ENCODE measurements at places on chromosomes 11 and 22.
A peak's percentile ranks its signal among the peaks of the same experiment; 100 is the strongest.

- DNase-seq: no peak
Measured at GRCh38 chr22:22449819-22450218, 58.7 kb downstream of the ZNF280B start.

GRCh38 chr22:24873226-24873625 lies 67.2 kb downstream of the SGSM1 start:
- no peak for DNase-seq

DNA sequence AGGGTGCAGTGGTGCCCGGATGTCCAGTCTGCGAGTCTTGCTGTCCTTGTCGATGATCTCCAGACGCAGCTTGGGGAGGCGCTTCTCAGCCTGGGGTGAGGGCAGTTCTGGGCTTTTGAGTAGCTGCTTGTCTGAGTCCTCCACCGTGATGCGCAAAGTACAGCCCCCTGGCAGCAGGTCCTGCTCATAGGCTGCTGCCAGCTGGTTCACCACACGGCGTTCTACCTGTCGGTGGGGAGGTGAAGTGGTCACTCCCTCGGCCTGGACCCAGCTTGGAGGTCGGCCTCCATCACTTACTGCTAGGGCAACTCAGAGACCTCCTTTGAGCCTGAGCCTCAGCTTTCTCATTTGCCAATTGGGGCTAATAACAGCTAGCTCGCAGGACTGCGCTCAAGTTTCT lies 49.4 kb upstream of the PHOX2A start:
- DNase-seq: no peak

DNA sequence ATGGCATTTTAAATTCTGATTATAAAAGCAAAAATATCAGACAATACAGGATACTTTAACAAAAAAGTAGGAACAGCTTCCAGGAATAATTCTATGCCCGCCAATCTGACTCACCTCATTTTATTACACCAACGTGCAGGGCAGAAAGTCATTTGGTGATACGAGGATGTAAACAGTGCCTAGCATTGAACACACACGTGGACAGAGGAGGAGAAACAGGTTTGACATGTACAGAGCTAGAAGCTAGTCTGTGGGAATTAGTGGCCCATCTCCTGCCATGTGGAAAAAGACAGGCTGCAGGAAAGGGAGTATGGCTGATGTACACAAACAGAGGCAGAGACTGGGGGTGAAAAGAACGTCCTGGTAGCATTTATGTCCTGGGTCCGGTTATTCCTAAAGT lies 9.0 kb upstream of the SPINDOC start:
- DNase-seq: no peak

GRCh38 chr22:45421349-45422055 lies 8.0 kb downstream of the RIBC2 start:
- DNase-seq: no peak

DNA sequence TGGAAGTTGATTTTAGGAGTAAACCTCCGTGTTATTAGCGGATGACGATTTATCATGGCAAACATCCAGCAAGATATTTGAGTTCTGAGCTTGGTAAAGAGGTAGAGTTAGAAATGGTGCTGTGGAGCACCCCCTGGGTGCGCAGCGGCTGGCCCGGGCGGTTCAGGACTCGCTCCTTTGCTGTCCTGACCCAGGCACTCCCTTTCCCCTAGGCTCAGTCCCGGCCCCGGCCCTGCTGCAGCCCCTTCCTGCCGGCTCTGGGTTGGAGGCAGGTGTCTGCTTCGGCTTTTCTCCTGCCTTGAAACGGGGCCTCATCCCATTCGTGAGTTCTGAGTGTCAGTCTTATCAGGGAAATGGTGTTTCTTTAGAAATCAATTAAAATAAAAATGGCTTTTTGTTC lies 33.4 kb downstream of the AP2A2 start:
- no peak for DNase-seq

DNA sequence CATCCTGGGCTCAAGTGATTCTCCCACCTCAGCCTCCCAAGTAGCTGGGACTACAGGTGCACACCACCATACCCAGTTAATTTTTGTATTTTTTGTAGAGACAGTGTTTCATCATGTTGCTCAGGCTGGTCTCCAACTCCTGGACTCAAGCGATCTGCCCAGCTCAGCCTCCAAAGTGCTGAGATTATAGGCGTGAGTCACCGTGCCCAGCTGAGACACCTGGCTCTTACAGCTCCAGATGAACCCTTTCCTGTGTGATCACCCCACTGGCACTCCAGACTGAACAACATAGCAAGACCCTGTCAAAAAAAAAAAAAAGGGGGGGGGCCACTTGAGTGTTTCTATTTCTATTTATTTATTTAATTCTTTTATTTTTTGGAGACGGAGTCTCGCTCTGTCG lies 1.0 kb upstream of the ADSL start:
- DNase-seq: peak; percentile 39

GRCh38 chr22:25057013-25057881 lies 104.7 kb downstream of the KIAA1671 start:
- DNase-seq: peak; percentile 84

GRCh38 chr22:17665854-17666253 lies 27.3 kb downstream of the BCL2L13 start:
- DNase-seq: no peak

GRCh38 chr11:17633279-17633986 lies 85.9 kb upstream of the MYOD1 start:
- DNase-seq: no peak

DNA sequence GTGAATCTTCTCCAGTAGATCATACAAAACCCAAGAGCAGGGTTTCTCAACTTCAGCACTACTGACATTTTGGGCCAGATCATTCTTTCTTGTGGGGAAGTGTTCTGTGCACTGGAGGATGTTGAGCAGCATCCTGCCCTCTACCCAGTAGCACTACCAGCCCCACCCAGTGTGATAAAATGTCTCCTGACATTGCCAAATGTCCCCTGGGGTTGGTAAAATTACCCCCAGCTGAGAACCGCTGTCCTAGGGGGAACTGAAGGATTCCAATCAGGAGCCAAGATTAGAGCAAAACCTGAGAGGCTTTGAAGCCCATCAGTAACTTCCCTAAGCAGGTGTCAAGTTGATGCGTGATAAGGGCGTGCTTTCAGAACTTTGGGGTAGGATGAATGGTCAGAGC lies 61.4 kb upstream of the YWHAH start:
- no peak for DNase-seq

- DNase-seq: no peak
Measured at GRCh38 chr22:22526125-22526912, 6.2 kb upstream of the ZNF280A start.

- no peak for DNase-seq
Measured at GRCh38 chr22:32811788-32812545, 10.5 kb downstream of the TIMP3 start.

DNA sequence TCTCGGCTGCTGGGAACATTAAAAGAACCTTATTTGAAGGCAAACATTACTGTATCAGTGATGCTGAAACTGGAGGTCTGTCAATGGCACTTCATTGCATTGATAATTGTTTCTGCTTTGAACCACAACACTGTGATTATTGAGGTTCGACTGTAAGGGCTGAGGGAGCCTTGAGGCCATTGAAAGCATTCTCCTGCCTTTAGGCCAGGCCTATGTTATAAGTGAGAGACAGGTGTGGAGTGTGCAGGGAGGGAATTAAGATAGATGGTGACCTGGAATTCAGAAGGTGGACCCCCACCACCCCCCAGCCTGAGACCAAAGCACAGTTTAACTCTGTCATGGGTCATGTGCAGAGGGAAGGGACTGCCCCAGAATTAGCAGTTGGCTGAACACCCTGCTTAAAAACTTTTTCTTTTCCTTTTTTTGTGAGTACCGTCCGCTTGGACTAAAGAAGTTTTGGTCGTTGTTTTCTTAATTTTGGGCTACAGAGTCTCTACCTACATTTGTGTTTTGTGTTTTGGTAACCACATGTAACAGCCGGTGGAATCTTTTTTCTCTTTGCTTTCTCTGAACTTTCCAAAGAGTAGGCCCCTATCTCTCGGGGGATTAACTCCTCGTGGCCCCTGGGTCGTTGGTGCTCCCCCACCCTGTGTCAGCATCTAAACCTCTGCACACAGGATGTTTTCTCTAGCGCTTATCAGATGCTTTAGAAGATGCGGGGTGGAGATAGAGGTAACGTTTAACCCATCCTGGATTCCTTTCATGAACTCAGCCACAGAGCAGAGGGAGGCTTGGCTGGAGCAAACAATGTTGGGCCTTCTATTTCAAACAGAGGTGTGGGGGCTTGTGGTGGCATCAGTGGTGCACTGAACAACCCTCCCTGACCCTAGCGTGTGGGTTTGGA lies 43.7 kb downstream of the ZBTB16 start:
- no peak for DNase-seq

- DNase-seq: no peak
Measured at GRCh38 chr11:115241899-115242298, 262.3 kb downstream of the CADM1 start.

GRCh38 chr11:82523141-82523540 lies 210.5 kb downstream of the FAM181B start:
- DNase-seq: no peak

DNA sequence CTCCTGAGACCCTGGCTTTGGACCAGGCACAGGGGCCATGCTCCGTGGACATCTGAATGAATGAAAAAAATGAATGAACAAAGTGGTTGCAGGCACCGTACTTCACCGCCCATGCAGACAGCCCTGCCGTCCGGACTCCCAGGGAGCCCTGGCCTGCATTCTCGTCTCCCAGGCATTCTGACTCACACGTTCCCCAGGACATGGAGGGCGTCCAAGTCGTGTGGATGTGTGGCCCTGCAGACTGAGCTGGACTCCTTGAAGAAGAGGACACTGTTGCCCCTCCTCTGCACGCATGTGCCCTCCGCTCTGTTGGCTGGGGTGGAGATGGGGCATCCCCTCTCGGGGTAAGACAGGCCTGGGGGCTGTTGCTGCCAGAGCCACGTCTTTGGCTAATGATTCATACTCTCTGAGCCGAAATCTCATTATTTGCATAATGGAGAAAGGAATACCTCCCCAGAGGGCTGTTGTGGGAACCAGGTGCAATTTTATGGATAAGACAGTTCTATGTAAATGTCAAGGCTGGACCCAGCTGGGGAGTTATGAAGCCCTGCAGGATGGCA lies 49.7 kb downstream of the RTL6 start:
- DNase-seq: peak; percentile 72

- no peak for DNase-seq
Measured at GRCh38 chr11:17153757-17154156, 54.0 kb downstream of the PIK3C2A start.

DNA sequence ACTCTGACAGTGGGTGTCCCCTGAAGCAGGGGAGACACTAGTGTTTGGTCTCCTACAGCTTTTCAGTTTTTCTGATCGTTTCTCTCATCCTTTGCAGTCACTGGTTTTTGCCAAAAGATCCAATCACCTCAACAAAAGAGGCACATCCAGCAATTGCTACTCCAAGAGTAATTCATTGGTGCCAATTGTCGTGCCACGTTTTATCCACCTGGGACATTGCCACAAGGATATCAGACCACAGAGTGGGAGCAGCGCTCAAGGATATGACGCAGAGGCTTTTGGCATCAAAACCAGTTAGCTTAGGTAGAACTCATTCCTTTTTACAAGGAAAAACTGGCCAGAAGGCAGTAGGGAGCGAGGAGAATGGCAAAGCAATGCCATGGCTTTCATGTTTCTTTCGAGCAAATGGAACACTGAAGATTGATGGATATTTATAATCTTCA lies 40.9 kb upstream of the BLID start:
- DNase-seq: no peak

DNA sequence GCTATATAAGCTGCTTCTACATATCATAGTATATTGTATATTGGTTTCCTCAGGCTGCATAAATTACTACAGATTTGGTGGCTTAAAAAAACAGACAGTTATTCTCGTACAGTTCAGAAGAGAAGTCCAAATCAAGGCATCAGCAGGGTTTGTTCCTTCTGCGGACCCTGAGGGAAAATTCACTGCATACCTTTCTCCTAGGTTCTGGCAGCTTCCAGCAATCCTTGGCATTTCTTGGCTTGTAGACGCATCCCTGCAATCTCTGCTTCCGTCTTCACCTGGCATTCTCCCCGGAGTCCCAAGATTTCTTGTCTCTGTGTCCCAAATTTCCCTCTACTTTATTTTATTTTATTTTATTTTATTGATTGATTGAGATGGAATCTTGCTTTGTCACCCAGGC lies 142.8 kb downstream of the COMMD9 start:
- DNase-seq: no peak

DNA sequence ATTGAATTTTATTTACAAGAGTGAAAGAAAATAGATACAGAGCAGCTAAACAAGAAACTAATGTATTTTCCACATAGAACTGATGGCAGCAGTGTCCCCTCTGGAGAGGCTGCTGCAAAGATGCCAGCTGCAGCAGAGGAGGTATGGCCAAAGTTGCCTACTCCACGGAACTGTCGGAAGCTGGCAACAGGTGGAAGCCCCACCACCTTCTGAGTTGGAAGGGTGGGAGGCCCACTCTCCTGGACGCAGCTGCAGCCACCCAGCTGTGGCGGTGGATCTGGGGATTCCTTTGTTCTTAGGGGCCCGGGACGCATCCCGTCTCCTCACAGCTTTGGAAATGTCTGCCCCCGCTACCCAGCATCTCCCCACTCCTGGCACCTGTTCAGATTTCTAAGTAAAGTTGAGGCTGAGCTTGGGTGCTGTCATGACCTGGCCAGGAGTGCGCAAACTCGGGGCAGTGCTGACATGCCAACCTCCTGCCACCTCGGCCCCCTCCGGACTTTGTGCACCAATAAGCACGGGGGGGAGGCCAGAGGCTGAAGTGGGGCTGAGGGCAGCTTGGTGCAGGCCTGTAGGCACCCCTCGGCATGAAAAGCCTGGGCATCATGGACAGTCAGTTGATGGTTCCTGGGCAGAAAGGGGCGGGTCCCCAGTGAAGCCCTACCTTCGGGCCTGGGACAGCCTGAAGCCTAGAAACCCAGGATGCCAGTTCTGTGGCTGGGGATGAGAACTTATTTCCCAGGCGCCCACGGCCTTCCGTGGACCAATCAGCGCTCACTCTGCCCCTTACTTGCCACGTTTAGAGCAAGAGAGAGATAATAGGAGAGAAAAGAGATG lies 1071.4 kb downstream of the JRKL start:
- no peak for DNase-seq

DNA sequence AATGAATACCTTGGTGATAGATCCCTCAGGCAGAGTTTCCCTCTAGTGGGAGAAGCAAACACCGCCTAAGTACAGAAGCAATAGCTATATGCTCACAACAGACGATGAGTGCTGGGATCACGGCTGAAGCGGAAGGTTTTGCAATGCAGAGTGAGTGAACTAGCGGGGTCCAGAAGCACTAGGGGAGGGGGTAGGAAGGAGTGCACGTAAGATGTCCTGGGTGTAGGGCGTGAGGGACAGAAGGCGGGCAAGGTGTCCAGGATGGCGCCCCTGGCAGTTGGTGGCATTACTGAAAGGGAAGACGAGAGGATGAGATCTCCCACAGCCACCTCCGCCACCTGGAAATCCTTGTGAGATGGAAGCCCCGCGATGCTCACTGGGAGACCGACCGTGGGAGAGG lies 81.0 kb downstream of the ETS1 start:
- DNase-seq: no peak

- DNase-seq: no peak
Measured at GRCh38 chr11:16460508-16460907, 104.2 kb upstream of the SOX6 start.
